ENCODE measurements at places on chromosomes 7 and 10. TPM values are rescaled to one million over a fixed set of nuclear protein-coding genes. Genes with fewer than 3 reads are reported as not detected.

The MSMB gene
- total RNA-seq = not detected

The GPR15LG gene
- not detected for total RNA-seq

The BBIP1 gene
- total RNA-seq = 41.2 TPM

The SPDYE2B gene
- total RNA-seq = not detected

The FGF8 gene
- total RNA-seq = 0.38 TPM

The ING3 gene
- 24.1 TPM for total RNA-seq

The BAIAP2L1 gene
- total RNA-seq = 1.7 TPM

The AMPH gene
- total RNA-seq = not detected

The PTPRZ1 gene
- total RNA-seq = not detected

The CALCR gene
- total RNA-seq = not detected

The RAMP3 gene
- not detected for total RNA-seq

The SUN3 gene
- 0.95 TPM for total RNA-seq

The ENTPD1 gene
- 4.6 TPM for total RNA-seq

The CPN1 gene
- total RNA-seq = not detected

Measured in activated CD8-positive, alpha-beta T cell treated with anti-CD3 and anti-CD28 coated beads for 36 hours (primary cell).